ENCODE measurements at places on chromosomes 13 and 19.

DNA sequence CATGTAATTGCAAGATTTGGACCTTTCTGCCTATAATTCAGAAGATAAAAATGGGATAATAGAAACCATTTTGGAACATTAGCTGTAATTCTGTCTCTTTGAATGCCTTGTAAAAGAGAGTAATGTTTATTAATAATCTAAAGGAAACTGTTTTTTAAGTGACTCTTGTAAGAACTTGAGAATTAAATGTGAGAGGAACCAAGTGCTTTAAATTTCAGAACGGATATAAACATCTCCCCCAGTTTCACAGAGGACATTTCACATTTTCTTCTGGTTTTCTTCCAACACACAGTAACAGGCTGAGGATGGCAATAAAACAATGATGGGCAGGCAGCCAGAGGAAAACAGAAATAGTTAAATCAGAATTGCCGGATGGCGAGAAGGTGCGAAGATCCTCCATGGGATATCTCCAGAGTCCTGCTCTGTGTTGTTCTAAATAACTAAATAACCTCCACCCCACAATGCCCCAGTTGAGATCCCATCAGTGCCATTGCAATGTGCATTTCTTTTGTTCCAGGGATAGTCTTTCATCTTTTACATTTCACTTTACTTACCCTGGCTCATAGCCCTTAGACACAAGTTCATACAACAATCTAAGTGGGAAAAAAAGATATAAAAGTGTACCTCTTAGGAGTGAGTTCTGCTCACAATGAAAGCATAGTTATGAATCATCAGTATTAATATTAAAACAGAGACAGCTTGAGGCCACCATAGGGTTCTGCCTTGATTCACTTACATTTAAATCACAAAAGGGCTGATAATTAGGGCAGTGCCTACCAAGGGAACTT, 73.3 kb downstream of the TNFRSF19 start:
- DNase-seq: no peak

DNA sequence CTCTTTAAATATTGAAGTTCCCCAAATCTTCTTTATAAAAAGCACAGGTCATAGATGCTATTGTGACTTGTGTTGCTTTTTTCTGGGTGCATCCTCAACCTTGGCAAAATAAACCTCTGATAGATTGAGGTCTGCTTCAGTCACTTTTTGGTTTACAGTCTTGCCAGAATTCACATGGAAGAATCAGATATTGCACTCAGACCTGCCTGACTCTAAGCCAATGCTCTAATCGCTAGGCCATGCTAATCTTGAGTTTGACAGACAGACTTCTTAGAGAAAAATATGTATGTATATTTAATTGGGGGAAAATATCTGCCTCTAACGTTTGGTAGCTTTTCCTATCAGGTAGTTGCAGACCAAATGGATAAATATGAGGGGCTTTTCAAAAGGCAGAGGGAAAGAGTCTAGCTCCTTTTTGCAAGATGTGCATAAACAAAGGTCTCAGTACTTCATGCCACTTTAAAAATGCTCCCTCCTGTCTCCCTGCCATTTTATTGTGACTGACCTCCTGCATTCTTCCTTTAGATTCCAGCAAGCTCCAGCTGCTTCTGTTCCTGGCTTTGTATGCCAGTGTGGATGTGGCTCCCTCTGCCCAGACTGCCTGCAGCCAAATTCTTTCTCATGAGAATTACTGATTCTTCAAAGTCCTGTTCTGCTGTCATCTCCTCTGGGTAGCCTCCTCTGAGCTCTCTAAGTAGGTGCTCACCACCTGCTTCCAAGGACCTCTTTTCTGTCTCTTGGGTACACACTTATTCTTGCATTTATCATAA, 42.4 kb upstream of the RFC3 start:
- DNase-seq: no peak

GRCh38 chr13:93216122-93216521, 10.5 kb upstream of the GPC6 start:
- DNase-seq: no peak

- no peak for DNase-seq
These were observed 140.8 kb upstream of the SERP2 start for GRCh38 chr13:44232774-44233173.

DNA sequence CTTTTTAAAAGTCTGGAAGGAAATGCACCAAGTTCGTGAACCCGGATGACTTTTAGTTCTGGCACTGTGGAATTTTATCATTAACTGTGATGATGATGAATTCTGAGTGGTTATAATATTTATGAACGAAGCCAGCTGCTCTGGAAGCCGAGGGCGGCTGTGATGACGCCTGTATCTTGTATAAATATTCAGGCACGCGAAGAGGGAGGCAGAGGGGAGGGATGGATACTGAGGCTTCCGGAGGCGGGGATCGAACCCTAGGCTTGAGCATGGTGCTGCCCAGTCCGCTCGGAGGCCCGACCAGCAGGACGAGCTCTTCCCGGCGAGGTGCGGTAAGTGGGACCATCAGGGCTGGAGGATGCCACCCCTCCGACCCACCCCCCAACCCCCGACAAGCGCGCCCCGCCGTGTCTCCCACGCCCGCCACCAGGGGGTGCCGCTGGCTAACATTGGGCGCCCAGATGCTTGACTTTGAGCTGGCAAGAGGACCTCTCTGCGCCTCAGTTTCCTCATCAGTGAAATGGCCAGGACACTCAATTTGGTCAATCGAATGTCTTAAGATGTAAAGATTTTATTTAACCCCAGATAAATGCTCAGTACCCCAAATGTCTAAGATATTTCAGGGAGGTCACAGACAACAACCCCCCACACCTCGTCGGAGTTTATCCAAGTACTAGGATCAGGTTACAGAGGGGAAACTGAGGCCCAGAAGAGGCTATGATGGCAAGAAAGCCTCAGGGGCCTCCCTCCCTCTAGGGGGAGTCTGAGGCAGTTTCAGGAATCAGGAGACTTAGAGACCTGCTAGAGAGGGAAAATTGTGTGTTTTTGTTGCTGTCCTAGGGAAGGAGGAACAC, 4.5 kb upstream of the RAB3A start:
- DNase-seq: no peak

DNA sequence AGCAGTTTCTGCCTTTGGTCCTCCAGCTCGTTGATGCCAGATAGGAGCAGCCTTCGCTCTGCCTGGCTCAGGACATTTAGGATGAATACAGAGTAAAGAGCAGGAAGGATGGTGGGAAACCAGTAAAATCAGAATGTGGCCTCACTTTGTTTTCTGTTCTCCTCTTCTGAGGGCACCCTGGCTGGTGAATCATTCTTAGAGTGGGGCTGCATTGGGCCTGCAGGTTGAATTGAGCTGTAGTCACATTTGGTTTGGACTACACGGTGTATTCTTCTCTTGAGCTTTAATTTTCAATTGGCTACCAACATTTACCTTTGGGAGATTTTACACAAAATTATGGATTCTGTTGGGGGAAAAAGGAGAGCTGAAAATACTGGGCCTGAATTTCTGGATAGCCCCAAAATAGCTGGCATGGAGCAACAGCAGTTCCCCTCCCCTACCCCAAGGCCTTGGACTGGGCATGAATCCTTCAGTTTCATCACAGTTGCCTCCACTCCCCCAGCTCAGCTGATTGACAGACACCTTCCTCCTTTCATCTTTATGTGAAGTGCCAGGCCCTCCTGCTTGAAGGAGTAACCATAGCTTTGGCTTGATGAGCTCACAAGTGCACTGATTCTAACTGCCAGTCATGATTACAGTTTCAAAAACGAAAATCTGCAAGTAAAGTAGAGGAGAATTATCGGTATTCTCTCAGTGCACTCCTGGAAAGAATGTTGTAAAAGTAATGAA, 24.3 kb downstream of the ERCC5 start:
- no peak for DNase-seq

- no peak for DNase-seq
These were observed 4.3 kb upstream of the ZNF813 start for GRCh38 chr19:53463263-53463662.

DNA sequence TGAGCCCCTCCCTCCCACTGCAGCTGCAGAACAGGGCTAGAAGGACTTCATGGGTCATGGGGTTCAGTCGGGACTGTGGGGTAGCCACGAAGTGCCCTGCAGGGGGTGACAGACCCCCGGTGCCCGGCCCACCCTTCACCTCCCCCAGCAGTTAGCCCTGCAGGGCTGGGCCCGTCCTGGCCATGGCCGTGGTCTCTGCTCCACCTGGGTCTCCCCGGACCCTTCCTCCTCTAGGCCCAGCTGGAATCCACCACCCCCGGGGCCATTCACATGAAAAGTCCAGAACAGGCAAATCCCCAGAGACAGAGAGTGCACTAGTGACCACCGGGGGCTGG, 17.3 kb downstream of the MKNK2 start:
- no peak for DNase-seq

DNA sequence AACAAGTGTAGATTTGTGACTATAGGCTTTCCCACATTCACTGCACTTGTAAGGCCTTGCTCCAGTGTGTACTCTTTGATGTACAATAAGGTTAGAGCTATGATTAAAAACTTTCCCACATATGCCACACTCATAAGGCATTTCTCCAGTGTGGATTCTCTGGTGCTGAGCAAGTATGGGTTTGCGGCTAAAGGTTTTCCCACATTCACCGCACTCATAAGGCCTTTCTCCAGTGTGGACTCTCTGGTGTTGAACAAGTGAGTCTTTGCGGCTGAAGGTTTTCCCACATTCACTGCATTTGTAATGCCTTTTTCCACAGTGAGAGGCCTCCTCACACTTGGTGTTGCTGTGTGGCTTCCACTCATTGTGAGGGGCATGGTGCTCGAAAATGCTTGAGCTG, 3.7 kb downstream of the ZNF772 start:
- no peak for DNase-seq

GRCh38 chr19:19113040-19113626, 25.1 kb downstream of the TMEM161A start:
- no peak for DNase-seq

GRCh38 chr13:105428811-105429210, 1106.7 kb downstream of the EFNB2 start:
- DNase-seq: no peak

DNA sequence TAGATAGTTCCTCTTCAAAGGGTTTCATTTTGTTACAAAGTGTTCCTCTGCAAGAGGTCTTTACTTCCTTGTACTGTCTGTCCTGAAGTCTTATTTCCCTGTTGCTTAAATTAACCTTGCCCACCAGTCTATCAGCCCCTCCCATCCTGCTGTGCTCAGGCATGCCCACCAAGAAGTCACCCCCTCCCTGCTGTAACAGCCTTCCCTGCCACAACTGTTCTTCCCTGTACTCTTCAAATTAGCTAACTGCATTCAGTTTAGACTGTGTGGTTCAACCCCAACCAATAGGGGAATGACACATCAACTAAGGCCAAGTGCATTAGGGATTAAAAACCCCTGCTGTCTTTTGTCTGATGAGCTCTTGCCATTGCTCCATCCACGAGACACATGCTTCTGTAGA, 34.4 kb upstream of the ZNF562 start:
- DNase-seq: no peak

DNA sequence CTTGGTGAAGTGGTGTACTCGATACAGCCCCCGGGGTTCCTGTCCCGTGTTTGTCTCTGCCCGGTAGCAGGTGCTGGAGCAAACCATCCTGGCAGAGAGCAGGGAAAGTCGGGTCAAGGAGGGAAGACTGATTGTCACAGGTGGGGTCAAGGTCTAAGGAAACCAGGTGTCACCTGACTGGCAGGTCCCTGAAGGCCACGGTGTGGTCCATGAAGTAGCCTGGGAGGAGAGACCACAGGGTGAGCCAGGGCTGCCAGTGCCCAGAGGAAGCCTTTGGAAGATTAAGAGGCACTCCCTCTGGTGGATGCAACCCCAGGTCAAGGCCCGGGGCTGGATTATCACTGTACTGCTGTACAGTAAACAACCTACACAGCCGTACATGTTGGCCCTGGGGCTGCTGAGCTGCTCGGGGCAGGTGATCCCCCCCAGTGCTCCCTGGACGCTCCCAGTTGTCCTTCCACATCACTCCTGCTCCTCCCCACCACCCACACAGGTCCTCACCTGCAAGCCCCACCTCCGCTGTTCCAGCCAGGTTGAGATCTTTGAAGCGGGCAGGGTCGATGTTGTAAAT, 6.0 kb upstream of the CCER2 start:
- DNase-seq: no peak

DNA sequence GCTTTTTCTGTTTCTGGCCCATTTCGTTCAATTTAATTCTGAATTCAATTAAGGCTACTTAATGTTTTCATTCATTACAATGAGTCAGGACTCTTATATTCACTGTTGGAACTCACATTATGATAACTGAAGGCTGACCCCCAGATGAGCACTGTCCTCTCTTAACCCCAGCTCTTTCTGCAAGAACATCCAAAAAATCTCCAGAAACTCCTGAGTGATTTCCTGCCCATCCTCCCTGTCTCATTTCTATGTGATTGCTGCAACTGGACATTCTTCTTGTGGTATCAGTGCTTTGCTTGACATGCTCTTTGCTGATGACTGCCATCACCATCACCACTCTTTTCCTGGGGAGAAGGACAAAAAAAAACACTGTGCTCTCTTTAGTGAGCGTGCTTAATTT, 240.3 kb downstream of the SPRY2 start:
- DNase-seq: no peak

DNA sequence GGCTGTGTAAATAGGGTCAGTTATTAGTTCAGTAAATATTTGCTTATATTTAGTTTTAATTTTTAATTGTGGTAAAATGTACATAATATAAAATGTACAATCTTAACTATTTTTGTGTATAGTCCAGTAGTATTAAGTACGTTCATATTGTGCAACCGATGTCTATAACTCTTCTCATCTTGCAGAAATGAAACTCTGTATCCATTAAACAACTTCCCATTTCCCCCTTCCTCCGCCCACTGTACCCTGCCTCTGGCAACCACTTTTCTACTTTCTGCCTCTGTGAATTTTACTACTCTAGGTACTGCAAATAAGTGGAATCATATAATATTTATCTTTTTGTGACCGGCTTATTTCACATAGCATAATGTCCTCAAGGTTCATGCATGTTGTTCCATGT, 24.4 kb downstream of the UBAC2 start:
- DNase-seq: no peak

- no peak for DNase-seq
These were observed 13.2 kb downstream of the RNF17 start for GRCh38 chr13:24777171-24777570.

GRCh38 chr13:112742583-112742982, 52.7 kb downstream of the ATP11A start:
- DNase-seq: no peak

GRCh38 chr19:11577451-11578257, at the start of gene ACP5:
TSS of gene ACP5 (minus strand) at chr19:11577645. CDS start at chr19:11577317, 328 bp downstream.
- DNase-seq: no peak

DNA sequence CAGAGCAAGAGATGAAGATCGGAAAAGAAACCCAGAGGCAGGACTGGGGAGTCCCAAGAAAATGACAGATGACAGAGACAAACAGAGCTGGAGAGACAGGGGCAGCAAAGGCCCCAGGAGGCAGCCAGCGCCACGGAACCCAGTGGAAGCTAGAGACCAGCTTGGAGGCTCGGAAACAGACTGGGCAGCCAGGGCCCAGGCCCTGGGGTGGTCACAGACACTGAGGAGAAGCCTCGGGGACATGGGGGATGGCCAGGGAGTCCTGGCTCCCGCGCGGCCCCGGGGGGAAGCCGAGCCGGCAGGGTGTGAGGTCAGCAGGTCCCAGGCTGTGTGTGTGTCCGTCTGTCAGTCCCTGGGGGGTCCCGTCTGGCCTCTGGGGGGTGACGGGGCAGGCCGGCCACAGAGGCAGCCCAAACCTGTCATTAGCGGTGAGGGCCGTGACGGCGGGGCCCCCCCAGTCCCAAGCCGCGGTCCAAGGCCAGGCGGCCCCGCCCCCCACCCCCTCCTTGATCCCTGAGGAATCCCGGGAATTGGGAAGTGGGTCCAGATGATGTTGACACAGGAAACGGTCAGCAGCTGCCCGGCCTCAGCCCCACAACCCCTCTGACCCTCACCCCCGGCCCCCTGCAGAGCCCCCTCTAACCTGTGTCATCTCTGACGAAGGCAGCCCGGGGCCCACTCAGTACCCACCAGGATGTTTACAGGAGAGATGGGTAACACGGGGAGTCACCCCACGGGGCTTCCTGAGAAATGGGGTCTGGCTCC, 2.5 kb upstream of the TMEM190 start:
- DNase-seq: no peak

All from left renal pelvis (tissue), 4 donors.